ENCODE measurements at places on chromosomes 7 and 10.

DNA sequence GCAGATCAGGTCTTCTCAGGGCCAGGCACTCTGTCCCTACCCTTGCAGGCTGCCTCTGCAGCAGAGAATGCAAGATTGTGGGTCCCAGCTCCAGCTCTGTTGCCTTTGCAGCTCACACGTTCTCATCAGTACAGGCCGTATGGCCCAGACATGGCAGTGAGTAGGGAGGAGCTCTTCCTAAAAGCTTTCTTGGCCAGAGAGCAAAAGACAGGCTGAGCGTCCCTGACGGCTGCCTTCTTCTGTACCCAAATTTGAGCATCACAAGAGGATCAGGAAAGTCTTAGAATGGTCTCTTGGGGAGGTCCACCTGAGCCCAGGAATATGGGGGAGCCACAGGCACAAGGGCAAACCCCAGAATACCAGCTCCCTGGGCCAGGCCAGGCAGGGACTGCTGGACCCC, 266.3 kb upstream of the ZMIZ1 start:
- no peak for DNase-seq

- DNase-seq: no peak
Measured at GRCh38 chr7:75049817-75050216, 23.8 kb downstream of the RCC1L start.

- no peak for DNase-seq
Measured at GRCh38 chr7:26145238-26145637, 6.8 kb upstream of the NFE2L3 start.

DNA sequence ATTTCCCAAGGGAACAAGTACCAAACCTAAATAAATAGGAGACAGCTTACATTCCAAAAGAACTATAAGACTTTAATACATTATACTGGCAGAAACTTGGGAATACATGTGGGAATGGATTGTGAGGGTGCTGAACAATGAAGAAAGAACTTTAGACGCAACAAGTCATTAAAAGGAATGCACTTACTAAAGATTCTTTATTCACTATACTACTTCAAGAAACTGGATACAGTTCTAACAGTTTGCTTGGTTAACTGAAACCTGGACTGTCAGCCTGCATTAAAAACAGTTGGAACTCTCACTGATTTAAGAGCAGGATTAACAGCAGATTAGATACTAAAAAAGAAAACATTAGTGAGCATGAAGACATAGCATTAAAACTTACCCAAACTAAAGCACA, 12.0 kb downstream of the CACUL1 start:
- no peak for DNase-seq

GRCh38 chr10:14617852-14618251, 156.8 kb downstream of the FAM107B start:
- DNase-seq: no peak

DNA sequence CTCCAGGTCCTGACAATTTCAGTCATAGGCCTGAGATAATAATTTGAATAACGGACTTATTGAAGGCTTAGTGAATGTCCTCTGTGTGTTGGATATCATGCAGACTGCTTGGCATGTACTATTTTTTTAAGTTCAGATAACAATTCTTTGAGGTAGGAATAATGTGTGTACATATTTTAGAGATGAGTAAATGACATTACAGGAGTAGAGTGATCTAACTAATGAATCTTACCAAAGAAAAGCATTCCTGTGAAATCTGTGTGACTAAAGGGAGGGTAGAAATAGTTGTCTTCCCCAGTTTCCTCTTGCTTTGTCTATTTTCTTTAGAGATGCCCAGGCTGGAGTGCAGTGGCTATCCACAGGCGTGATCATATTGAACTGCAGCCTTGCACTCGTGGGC, 391.8 kb upstream of the ETV1 start:
- DNase-seq: peak; percentile 2

- no peak for DNase-seq
Measured at GRCh38 chr10:119772334-119772733, 46.5 kb downstream of the INPP5F start.

DNA sequence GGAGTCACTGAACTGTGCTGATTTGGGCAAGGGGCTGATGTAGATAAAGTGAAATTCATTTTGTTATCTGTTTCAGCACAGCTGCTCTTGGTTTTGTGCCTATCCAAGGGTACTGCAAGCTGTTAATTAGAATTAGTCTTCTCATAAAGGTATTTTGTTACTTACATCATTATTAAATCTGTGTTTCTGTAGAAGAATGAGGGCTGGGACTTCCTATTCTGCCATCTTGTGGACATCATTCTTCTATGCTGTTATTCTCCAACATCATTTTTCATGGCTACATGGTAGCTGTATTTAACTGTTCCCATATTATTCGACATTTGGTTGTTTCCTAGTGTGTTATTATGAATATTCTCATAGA, 76.2 kb upstream of the CCDC71L start:
- DNase-seq: peak; percentile 27

DNA sequence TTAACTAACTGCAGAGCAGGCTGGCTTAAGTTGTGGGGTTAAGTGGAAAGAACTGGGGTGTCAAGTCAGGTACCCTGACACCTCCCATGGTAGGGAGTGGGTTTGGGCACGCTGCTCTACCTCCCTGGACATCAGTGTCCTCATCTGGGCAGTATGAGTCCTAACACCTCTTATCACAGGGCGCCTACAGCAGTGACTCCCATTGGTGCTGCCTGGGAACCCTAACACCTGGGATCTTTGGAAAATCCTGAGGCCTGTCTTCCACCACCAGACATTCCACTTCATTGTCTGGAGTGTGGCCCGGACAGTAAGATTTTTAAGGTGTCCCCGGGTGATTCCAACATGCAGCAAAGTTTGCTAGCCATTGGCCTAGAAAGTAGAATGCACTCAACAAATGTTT, 239.1 kb downstream of the SKAP2 start:
- DNase-seq: no peak

DNA sequence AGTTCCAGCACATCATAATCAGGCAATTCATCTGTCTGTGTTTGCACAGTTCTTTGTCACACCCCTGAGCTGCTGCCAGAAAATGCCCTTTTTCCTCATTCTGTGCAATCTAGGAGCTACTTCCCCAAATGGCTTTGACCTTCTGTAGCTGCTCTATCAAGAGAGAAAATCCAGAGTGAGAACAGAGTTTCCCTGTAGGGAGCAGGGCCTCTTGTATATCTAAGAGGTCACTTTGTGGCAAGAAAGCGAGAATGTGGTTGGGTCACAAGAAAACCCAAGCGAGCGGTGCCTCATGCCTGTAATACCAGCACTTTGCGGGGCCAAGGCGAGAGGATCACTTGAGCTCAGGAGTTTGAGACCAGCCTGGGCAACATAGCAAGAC, 24.3 kb downstream of the SLC29A3 start:
- no peak for DNase-seq

- DNase-seq: no peak
Measured at GRCh38 chr7:12655161-12655560, 32.3 kb upstream of the ARL4A start.

- no peak for DNase-seq
Measured at GRCh38 chr10:119383174-119383856, 159.2 kb downstream of the RGS10 start.

- no peak for DNase-seq
Measured at GRCh38 chr10:29559996-29560395, 74.8 kb downstream of the SVIL start.

- DNase-seq: no peak
Measured at GRCh38 chr7:131602994-131603372, 46.6 kb upstream of the PODXL start.

DNA sequence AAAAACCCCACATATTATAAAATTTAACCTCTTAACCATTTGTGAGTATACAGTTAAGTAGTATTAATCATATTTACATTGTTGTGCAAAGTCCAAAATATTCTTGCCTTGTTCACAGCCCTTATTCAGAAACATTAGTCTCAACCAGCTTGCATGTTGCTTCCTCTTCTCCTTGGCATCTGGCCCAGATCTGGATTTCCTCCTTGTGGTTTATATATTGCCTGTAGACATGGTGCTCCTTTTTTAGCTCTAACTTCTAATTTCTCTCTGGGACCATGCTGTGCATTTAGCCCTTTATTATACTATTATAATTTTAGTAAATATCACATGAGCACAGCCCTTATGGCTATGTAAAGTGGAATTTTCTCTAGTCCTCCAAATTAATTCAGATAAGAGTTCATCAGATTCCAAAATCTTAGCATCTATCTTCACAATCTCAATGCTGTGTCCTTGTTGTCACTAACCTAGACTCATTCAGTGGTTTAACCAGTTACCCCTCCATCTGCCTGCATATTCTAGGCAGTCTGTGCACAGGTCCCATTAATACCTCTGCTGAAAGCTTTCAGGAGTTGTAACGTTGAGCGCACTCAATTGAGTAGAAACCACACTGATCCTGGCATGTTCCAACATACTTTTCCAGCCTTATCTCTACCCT, 7.9 kb downstream of the CPED1 start:
- DNase-seq: peak; percentile 85

DNA sequence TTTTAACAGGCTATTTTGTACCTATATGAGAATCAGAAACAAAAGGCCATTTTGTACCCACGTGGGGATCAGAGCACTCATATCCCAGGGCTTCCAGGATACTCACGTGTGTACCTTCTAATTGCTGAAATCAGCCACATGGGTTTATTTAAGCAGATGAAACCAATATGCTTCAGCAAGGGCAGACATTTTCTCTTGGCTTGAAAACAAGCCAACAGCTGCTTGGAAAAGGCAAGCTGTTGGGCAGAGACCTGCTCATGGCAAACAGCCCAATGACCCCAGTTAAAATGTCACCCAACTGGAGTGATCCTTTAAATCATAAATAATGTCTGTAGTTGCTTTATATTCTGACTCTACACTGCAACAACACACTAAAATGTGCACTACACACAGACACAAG, 26.5 kb upstream of the TOMM7 start:
- DNase-seq: no peak

- DNase-seq: no peak
Measured at GRCh38 chr7:51015581-51015980, 232.9 kb upstream of the GRB10 start.

DNA sequence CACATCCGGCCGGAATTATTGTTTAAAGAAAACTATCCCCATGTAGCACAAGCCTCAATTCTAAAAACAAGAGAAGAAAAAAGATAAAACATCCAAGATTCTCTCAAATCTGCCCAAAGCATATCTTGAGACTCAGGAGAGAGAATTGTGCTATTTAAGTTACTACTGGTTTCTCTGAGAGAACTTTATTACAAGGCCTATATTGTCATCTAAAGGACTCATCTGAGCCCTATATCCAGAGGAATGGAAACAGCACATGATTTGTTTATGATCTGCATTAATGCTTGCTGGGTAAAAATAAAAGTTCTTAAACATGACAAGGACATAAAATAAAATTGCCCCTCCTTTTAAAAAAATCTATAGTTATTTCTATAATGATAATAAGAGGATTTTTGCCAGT, 25.0 kb downstream of the LRRN3 start:
- DNase-seq: no peak

- DNase-seq: no peak
Measured at GRCh38 chr10:122227754-122228153, 43.3 kb upstream of the BTBD16 start.

DNA sequence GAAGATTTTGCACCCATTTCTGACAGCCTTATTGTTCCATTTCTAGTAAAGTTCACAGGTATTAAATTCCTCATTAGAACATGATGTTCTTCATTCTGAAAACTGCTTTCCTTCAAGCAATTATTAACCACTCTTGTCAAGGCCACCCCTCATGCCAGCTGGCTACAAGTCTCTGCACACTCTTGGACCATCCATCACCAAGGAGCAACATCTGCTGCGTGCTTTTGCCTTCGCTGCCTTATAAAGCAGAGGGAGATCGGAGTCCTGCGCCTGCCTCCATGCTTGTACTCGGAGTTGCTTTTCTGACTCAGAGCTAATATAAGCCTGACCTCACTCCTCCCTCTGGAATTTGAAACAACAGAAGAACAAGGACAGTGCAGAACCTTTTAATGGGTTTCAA, 529.9 kb upstream of the DPP6 start:
- DNase-seq: no peak

- DNase-seq: no peak
Measured at GRCh38 chr10:15348579-15348978, 22.5 kb downstream of the FAM171A1 start.

- DNase-seq: no peak
Measured at GRCh38 chr10:14820010-14820774, 17.6 kb downstream of the CDNF start.

DNA sequence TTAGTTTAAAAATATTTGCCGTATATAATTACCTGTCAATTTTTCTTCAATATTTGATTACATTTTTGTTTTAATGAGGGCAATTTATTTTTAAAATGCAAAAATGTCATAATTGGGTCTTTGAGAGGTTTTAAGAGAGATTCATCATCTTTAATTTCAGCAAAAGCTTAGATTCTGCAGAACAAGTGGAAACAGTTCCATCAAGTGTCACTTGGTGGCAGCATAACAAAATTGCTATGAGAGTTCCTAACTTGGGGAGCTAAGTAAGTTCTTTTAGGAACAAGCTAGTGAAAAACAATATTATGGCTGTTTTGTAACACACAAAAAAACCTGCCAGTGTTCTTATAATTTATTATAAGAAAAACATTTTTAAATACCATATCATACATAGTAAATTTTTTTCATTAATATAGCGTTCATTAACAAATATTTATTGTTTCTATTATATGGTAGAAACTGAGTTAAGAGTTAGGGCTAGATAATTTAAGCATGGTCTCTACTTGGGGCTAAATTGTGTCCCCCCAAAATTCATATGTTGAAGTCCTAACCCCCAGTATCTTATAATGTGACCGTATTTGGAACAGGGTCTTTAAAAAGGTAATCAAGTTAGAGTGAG, 155.2 kb downstream of the MAGI2 start:
- peak; percentile 58 for DNase-seq

DNA sequence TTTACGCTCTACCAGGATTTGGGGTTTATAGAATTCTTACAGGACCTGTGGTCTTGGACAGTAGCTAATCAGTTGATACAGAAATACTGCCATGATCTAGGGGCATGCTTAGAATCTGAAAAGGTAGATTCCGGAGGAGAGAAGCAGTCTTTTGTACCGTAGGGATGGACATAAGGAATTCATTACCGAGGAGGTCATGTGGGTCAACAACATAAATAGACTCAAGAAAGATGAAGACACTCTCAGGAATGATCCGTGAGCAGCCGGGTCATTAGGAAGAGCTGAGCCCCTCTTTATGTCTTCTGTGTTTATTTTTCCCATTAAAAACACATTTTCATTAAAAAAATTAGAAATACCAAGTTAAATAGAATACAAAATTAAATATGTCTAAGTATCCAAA, 160.1 kb upstream of the TNS3 start:
- no peak for DNase-seq

DNA sequence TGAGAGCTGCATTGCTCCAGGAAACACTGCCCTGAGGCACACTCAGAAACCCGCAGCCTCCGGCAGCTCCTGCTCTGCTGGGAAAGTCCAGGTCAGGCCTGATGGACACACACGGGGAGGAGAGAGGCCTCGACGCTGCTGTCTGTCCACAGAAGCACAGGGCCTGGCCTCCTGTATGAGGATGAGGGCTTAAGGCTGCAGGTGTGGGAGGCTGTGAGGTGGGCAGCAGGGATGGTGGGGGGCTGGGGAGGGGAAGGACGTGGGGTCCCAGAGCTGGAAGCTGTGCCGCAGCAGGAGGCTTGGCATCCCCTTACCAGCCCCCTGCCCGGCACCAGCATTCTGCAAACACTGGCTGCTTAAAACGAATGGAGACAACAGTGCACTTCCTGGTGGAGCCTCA, 186.2 kb downstream of the DNAJB6 start:
- DNase-seq: no peak
